ENCODE measurements at places on chromosomes 1 and 21.

GRCh38 chr1:225974454-225974853, 24.7 kb downstream of the SDE2 start:
- DNase-seq = no peak

DNA sequence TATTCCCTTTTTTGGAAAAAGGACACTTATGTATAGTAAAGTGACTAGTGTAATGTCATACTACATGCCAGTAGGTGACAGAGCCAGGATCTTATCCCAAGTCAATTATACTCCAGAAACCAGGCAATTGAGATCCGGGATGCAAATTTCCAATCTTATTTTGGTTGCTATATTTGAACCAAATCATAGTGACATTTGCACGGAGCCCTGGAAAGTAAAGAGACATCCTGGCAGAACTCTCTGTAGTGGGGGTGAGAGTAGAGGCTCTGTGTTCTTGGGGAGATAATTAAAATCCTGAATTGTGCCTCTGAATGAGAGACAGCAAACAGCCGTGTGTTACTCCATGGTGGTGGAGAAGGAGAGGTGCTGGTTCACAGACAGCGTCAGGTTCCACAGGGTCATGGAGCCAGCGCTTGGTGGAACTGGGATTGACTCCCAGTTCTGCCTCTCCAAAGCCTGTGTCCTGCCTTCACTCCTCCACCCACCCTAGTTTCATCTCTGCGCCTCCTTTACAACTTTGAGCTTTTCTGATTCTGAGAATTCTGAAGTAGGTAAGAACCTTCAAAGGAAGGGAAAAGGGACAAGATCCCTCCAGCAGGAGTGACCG, 432.3 kb downstream of the PTPRU start:
- no peak for DNase-seq

DNA sequence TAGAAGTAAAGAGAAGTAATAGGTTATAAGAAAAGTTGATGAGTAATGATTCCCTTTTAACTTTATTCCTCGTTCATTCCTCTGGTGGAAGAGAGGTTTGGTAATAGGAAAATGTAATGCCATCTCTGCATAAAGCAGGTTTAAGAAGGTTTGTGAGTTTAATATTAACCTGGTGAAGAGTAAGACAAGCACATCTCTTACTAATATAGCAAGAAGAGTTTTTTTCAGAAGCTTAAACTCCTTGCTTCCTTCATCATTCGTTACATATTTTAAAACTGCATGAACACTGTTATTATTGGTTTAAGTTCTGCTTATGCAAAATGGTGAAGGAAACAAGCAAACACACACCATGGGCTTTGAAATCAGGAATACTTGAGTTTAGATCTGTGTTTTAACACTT, 9.2 kb upstream of the PLA2G4A start:
- no peak for DNase-seq

DNA sequence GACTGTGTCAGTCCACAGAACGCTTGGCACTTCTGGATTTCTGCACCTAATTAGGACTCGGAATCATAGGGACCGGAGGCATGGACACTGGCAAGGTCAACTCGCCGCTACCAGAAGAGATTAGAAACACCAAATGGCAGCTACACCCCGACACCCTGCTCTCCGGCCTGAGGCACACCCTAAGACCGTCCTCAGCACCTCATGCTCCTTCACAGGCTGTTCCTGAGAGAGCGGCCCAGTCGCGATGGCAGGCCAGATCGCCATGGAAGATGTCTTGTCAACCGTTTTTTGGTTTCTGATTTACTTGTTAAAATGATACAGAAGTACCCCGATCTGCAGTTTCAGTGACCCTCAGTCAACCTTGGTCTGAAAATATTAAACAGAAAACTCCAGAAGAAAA, 46.8 kb downstream of the NPHP4 start:
- no peak for DNase-seq

- no peak for DNase-seq
Observed at GRCh38 chr1:153567621-153568366, 2.1 kb upstream of the S100A2 start.

DNA sequence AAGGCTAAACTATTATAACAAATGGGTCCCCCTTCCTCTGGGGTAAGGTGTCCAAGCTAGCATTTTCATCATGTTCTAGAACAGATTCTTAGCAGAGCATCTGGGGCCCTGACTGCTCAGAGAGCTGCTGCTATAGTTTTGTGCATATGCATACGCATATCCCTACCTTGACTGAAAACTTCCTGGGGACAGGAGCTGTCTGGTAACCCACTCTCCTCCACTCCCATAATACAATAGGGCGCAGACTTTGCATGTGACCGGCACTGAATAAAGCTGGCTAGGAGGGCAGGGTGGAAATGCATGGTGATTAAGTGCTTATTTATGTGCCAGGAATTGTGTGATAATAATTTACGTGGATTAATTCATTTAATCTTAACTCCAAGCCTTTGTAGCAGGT, 11.6 kb downstream of the TRAF5 start:
- DNase-seq = no peak
